ENCODE measurements at places on chromosomes 12 and 14.

DNA sequence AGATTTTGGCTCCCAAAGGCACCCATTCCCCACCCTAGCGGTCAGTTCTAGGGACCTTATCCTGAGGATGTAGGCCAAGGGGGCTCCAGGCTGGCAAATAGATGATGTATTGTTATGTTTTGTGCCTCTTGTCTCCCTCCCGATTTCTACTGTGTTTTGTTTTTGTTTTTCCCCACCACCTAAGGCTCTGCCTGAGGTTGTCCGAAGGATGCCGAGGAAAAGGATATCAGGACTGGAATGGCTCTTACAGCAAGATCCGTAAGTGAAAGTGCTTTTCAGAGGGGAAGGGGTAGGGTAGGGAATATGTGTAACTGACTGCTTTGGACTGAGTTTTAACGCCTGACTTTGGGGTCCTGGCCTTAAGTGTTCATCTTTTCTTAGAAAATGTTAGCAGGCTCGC lies 6.6 kb downstream of the FOXG1 start:
- no peak for DNase-seq

DNA sequence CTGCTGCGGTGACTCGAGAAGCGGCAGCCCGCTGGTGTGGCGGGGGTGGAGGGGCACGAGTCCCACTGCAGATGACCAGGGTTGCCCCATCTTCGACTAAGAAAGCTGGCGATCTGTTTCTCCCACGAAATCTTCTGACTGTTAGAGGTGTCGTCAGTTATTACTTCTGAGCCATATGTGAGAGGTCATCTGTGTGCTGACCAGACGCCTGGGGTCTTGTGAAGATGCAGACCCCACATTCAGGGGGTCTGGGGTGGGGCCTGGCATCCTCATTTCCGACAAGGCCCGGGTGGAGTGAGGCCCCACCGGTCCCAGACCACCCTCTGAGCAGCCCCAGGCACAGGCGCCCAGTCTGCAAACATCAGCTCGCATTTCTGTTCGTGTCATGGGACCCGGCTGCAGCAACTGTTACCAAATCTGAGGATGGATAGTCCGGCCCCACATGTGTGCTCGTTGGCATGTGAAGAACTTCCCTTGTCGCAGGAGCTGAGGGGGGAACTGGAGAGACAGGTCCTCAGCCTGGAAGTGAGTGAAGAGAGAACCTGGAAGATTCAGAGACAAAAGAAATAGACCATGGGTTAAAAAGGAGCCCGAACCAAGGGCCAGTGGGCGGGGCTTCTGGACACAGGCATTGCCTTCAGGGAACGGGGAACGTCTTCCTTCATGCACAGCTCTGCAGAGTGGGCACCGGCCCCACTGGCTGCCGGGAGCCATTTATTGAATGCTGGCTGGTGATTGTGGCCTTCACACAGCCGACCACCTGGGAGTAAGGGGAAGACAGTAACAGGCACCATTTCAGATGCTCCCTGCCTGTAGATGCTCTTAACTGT lies 135.2 kb downstream of the ADGRD1 start:
- DNase-seq = no peak

DNA sequence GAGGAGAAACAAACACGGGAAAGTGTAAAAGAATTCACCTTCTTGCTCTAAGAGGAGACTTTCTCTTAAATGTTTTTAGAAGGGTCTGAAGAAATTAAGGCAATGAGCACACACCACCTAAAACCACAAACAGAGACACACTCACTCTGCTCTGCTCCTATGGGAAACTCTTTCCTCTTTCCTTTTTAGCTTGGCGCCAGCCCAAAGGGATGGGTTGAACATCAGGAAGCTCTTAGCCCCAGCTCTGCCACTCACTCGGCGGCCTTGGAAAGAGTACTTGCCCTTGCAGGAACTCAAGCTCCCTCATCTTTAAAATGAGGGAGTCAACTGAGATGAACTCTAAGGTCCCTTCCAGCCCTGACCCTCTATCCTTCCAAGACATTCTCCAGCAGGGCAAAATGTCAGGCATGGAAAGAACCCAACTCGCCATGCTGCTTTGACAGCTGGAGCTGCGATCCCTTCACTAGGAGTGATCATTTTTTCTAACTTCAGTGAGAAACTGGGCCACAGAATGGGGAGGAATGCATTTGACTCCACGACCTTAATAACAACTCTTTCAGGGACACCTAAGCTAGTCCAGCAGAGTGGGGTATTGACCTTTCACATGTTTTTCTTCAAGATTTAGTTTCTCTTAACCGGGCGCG lies 980 bp upstream of the RNASE8 start:
- no peak for DNase-seq

GRCh38 chr12:122964439-122965257 lies 1.6 kb downstream of the ABCB9 start:
- no peak for DNase-seq

DNA sequence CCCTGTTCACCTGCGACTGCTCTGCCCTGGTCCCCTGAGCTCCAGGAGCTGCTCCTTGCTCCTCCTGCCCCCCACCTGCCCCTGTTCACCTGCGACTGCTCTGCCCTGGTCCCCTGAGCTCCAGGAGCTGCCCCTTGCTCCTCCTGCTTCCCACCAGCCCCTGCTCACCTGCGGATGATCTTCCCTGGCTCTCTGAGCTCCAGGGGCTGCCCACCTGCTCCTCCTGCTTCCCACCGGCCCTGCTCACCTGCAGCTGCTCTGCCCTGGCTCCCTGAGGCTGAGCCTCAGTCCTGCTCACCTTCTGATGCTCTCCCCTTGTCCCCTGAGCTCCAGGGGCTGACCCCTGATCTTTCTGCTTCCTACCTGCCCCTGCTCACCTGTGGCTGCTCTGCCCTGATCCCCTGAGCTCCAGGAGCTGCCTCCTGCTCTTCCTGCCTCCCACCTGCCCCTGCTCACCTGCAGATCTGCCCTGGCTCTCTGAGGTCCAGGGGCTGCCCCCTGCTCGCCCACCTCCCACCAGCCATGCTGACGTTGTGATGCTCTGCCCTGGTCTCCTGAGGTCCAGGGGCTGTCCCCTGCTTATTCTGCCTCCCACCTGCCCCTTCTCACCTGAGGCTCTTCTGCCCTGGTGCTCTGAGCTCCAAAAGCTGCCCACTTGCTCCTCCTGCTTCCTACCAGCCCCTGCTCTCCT lies 219.2 kb downstream of the TMEM121 start:
- DNase-seq = no peak

DNA sequence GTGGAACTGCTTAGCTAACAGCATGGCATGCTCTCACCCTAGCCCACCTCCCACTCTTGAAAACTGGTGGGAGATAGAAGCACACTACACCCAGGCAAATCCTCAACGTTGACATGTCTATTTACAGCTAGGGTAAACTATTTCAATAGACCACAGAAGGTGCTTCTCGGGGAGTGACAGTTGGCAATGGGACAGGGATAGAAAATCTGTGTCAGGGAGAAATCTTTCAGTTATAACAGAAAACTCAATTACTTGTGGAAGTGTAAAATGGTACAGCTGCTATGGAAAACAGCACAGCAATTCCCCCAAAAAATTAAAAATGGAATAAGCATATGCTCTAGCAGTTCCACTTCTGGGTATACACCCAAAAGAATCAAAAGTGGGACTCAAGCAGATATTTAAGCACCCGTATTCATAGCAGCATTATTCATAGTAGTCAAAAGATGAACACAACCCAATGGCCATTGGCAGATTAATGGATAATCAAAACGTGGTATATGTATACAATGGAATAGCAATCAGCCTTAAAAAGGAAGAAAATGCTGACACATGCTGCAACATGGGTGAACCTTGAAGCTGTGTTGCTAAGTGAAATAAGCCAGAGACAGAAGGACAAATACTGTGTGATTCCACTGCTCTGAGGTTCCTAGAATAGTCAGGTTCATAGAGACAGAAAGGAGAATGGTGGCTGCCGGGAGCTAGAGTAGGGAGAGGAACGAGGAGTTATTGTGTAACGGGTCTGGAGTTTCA lies 92.5 kb downstream of the STAB2 start:
- DNase-seq = no peak

DNA sequence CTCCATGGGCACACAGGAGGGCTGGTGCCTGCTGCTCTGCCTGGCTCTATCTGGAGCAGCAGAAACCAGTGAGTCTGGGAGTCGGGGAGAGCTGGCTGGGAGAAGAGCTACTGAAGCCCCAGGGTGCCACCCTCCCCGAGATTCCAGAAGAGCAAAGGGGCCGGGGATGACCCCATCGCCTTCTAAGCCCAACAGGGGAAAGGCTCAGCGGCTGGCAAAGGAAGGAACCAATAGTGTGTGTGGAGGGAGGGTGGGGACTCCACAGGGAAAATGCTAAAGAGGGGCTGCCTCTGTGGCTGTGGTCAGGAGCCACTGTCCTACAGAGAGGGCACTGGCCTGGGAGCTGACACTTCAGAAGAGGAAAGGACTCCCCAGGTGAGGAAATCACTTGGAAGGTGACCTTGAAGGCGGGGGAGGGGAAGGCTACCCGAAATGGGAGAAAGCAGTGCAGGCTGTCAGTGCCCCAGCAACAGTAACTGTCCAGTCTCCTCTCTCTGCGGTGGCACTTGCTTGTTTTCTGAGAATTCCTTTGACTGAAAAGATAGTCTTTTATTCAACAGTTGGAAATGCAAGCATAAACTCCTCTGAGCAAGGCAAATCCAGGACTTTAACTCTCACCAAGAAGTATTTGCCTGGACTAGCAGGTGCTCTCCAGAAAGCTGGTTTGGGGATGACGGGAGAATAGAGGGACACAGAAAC lies 552 bp downstream of the TAPBPL start:
- no peak for DNase-seq

- no peak for DNase-seq
Measured at GRCh38 chr14:60563113-60563512, 54.2 kb downstream of the SIX6 start.
